ENCODE measurements at places on chromosomes 2 and 18.

- DNase-seq, result no peak
These were observed 36.0 kb downstream of the PCBP1 start for GRCh38 chr2:70123051-70123828.

DNA sequence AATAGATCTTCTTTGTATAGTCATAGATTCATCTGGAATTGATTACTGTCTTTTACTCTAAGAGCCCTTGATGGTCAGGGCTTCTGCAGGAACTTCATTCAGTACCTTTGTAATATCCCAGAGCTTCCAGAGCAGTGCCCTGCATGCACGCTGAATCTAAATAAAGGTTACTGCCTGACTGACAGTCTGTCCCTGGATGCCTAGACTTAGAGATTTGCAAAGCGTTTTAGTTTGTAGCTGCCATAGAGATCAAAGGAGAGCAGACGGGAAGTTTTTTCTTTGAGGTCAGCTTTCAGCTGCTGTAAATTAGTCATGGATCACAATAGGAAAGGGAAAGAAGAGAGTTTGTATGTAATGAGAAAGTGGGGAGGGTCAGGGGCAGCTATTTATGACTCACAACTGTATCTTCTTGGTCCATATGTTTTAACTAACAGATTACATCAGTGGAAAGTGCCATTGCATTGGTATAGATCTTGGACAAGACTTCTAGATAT, 45.2 kb upstream of the NYAP2 start:
- DNase-seq, result no peak

DNA sequence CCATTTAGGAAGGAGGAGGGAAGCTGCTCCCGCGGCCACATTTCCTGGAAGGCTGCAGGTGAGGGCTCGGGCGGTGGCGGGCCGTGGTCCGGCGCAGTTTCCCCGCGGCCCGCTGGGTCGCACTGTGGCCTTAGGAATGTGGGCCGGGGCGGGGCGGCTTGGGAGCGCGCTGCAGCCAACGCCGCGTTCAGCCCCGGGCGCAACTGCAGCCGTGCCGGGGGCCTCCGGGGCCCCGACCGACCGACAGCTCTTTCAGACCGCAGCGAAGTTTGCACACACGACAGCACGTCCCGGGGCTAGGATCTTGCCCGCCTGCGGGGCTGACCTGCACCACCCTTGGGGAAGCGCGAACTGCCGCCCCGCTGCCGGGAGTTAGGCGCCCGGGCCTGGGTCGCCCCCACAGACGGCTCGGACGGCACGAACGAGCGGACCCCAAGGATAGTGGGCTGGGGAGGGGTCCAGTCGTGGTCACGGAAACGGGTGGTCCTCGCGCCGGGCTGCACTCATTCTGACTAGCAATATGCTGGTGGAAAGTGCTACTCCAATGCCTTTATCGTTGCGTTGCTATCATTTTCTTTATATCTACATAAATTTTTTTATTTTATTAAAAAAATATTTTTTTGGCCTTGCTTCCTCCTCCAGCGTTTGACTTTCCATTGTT, 69.9 kb upstream of the DLX2 start:
- peak; percentile 57 for DNase-seq

GRCh38 chr2:119349289-119349688, 17.3 kb downstream of the C2orf76 start:
- DNase-seq, result no peak

DNA sequence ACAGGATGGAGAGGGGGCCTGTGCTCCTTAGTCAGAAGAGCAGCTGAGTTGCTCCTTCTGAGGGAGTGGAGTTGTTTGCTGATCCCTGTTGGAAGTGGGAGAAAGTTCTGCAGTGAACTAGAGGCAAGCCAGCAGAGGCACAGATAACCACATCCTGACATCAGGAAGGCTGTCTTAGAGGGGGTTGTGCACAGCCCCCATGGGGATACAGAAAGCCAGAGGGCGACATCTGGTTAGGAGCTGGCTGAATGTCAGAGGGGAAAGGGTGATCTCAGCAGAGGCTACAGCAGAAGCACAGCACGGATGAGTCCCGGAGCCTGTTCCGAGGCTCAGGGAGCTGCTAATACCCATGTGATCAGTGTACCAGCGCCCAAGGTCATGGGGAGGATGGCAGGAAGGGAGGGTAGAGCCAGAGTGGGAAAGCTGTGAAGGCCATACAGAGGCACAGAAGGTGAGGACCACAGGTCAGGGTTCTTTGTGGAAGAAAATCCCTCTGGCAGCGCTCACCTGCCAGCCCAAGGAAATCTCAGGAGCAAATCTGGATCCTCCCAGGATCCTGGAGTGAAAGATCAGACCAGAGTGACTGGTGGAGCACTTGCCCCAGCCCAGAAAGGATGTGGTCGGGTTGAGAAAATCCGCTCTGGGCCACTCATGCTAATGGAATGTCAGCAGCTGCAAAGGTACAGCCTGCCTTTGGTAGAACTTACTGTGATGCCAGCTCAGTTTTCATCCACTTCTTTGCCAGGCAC, 111.8 kb downstream of the STPG4 start:
- no peak for DNase-seq

- no peak for DNase-seq
These were observed 242.2 kb upstream of the LRRTM1 start for GRCh38 chr2:80546766-80547165.

DNA sequence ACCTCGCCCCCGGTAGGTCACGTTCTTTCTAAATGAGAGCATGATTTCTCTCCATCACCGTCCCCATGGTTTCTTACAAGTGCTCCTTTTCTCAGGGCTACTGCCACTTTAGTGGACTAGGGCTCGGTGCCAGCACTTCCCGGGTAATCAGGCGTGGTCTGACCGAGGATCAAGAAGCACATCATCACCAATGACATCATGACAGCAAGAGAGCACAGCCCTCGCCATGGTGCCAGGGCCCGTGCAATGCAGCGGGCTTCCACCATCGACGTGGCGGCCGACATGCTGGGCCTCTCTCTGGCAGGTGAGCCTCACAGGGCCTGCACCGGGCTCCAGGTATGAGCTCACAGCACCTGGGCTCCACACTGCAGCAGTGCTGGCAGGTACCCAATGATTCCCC, 75.2 kb downstream of the INPP4A start:
- no peak for DNase-seq

- DNase-seq, result peak; percentile 44
These were observed 15.9 kb downstream of the POLI start for GRCh38 chr18:54284981-54285785.

DNA sequence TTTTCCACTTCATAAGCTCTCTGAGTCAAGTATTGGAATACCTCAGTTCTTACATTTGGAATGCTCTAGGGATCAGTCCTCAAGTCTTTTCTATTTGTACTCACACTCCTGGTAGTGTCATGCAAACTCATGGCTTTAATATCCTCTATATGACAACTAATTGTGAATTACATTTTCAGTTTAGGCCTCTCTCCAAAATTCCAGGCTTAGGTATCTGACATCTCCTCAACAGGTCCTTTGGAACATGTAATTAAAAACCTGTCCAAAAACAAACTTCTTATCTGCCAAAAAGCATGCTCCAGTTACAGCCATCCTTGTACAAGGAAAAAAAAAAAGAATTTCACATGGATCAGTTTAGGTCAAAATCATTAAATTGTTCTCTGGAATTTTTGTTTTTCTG, 1336.2 kb upstream of the NRXN1 start:
- DNase-seq, result no peak

DNA sequence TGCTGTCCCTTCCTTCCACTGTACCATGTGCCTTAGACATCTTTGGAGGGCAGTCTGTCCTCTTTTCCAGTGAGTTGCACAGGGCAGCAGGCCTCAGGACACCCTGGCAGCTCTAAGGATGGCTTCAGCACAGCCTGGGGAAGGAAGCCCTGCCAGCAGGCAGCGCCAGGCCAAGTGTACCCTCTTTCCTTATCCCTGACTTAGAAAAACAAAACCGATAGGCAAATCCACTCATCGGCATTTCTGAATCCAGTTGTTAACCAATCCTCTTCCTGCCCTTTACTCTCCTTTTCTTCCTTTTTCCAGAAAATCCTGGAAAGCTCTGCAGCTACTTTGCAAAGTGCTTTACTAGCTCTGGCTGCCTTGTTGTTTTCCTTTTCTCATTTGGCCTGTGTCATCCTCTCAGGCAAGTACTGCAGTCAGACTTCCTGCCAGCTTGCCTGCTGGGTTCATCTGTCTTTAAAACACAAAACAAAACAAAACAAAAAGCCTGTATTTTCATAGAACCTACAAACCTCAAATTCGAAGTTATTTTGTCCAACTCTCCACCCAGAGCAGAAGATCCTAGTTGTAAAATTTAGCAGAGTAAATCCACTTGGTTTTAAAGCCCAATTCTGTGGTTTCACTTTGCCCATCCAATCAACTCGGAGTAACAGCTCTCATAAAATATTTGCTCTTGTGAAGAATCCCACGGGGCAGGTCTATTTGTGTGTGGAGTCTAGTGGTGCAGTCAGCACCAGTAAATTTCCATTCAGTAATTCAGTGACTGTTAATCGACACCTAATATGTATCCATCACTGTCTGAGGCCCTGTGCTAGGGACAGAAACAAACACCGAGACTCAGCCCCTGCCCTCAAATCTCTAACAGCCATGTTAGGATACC, 45.2 kb downstream of the PCBP1 start:
- peak; percentile 34 for DNase-seq

DNA sequence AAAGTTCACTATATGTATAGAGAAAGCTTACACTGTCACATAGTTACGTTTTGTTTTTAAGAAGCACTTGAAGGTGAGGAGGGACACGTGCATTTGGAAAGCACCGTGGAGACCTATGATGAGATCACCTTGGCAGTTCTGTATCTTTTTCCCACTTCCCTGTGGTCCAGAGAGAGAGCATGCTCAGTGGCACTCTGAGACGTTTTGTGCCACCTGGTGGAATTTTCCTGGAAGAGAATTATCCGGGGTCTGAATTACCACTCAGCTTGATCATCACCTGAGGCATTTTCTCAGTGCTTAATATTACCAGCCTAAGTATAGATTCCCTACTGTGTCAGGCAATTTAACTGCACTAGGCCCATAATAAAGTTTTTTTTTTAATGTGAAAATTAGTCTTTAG, 469.4 kb upstream of the SMIM21 start:
- DNase-seq, result no peak

GRCh38 chr2:65264821-65265670, 37.4 kb downstream of the ACTR2 start:
- no peak for DNase-seq

GRCh38 chr2:232781765-232782164, 5.4 kb upstream of the KCNJ13 start:
- DNase-seq, result no peak

DNA sequence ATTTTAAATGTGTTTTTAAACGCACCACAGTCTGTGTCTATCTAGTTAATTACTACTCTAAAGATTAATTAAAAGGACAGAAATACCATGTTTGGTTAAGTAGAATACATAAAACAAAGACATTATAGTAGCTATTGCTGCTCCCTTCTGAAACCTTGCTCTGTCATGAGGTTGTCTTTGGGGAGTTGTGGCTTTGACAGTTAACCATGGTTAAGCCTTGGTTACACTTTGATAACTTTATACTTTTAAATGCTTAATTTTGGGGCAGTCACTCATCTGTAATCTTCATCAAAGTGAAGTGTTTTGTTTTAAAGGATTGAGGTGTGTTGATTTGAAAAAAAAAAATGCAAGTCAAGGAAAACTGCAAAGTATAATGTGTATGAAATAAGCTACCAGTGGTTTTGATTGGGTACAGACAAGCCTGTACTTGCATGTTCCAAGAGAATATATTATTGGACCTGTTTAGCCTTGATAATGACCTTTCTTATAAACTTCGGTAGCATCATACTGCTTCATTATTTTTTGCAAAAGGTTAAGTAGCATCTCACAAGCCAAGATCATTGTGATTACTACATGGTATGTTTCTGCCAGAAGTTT, 29.8 kb upstream of the TBR1 start:
- DNase-seq, result no peak

GRCh38 chr2:203689426-203690116, 16.9 kb upstream of the CD28 start:
- DNase-seq, result no peak

DNA sequence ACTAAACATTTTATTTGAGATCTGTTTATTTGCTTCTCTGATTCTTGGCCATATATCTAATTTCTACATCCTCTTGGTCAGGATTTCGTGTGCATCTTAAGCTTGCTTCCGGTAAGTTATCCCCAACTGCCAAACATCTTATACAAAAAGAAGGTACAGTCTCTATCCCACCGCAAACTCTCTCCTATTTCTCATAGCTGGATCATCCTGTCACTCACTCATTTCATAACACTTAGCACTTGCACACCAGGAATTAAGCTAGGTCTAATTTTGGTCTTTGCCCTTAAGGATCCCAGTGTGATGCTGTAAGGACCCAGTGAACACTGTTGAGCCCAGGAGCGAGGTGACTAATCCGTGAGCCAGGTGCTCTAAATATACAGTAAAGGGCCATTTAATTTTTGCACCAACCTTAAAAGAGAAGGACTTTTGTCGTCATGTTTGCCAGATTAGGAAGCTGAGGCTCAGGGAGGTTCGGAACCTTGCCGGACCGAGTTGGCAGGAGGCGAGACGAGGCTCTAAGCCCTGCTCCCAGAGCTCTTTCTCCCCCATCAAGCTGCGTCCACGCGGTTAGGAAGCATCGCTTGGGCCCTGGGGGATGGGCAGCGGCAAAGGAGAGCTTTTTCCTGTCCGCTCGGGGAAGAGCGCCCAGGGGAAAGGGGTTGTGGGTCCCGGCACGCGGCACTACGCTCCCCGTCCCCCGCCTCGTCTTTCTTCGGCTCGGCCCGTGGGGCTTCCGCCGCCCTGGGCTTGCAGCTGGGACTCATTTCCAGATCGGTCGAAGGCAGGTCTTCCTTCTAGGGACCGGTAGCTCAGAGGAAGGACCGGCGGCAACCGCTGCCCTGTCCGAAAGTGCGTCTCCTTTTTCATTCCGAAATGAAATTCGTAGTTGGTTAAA, 4.1 kb upstream of the ITPRIPL1 start:
- peak; percentile 50 for DNase-seq

- no peak for DNase-seq
These were observed 22.0 kb upstream of the ODC1 start for GRCh38 chr2:10469955-10470608.

- no peak for DNase-seq
These were observed 598 bp upstream of the SNRNP200 start for GRCh38 chr2:96305979-96306308.

- DNase-seq, result no peak
These were observed 3.4 kb downstream of the RAB31 start for GRCh38 chr18:9711361-9712129.

- DNase-seq, result no peak
These were observed 9.3 kb downstream of the KCNIP3 start for GRCh38 chr2:95306336-95306895.

DNA sequence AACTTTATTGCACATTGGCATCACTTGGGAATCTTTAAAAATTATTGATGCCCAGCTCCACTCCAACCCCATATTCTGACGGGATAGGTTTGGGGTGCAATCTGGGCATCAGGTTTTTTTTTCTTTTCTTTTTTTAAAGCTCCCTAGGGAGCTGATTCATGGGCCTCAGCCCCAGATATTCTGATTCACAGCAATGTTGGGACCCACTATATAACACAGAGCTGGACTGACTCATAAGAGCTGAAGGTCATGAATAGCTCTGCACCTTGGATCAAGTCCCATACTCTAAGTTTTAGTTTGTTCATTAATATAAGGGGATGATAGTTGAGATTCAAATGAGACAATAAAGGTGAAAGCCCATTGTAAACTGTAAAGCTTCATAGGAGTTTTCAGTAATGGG, 191.1 kb upstream of the REV1 start:
- DNase-seq, result no peak

GRCh38 chr18:58064406-58064998, 20.5 kb downstream of the NEDD4L start:
- no peak for DNase-seq

All from CD4-positive, alpha-beta T cell (primary cell).